ENCODE measurements at places on chromosomes 11 and 22.

DNA sequence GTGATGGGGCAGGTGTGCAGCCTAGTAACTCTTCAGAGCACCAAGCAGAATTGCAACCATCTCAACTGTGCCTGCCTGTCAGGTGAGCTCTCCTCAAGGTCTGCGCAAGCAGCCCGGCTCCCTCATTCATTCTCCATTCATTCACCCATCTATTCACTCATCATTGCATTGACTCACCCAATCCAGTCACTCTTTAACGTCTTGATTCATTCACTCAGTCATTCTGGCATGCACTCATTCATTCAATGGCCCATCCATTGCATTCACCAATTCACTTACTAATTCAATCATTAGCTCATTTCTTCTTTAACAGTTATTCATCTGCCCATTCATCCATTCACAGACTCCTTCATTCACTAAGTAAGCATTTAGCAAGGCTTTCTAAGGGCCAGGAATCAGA is 111.8 kb downstream of the PDE2A start:
- DNase-seq: no peak

DNA sequence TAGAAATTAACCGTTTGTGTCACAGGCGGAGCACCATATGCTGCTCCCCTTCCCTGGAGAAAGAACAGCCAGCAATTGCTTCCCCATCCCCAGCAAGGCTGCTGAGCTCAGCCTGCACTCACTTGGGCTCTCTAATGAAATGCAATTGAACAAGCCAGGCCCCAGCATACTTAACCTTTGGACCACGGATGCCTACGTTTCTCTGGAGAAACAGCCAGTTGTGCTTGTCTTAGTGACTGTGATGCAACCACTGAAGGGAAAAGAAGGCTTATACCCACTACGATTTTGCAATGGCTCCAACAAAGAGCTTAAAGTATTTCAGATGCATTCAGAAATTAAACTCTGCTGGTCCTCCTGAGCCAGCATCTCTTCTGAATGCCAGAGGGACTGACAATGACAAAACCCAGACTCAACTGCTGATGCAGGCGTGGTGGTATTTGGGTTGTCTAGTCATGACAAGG is 51.3 kb upstream of the SESN3 start:
- DNase-seq: no peak

DNA sequence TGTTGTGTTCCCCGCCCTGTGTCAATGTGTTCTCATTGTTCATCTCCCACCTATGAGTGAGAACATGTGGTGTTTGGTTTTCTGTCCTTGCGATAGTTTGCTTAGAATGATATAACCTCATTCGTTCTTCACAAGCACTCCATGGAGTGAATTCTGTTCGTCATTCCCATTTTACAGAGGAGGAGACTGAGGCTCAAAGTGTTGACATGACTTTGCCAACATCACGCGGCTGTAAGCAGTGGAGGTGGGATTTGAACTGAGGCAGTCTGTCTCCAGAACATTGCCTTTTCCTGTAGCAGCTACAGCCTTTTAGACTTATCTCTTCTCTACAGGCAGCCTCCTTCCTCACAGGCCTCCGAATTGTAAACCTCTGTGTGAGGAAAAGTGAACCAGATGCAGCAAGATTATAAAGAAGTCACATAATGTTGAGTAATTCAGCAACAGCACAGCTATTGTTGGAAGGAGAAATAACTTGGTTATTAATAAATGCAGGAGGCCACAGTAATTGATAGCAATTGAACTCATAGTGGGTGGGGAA is 74.6 kb downstream of the MYO18B start:
- no peak for DNase-seq

DNA sequence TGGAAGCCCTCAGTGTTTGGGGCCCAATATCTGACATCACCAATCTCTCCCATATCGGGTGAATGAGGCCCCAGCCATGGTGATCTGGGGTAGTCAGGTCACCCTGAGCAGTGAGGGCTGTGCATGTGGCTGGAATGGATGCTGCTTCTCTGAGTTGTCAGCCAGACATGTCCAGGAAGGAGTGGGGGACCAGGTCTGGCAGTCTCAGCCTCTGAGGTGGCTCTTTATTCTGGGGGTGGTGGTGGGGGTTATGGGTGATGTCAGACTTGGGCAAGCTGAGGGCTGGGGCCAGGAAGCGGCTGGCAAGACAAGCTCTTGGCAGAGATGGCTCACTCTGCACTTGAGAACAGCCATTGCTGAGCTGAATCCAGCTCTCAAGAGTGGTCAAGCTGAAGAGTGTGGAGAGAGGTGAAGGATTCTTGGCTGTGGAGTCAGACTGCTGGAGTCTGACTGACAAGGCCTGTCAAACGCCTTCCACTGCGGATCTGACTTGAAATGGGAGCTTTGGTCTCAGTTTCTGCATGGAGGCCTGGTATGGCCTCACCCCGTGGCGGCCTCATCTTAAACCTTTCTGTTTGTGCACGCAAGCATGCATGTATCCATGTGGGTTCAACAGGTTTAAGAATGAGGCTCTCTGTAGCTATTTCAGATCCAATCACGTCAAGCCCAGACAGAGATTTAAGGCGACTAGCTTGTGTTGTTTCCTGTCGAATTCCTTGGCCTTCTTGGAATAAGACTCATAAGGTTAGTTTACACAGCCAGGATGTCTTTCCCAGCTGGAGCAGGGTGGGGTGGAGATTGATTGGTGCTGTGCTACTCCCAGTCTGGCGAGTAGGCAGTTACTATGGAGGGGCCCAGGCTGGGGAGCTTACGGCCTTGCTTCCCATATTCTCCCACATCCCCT is 83.9 kb upstream of the TIMP3 start:
- DNase-seq: no peak

DNA sequence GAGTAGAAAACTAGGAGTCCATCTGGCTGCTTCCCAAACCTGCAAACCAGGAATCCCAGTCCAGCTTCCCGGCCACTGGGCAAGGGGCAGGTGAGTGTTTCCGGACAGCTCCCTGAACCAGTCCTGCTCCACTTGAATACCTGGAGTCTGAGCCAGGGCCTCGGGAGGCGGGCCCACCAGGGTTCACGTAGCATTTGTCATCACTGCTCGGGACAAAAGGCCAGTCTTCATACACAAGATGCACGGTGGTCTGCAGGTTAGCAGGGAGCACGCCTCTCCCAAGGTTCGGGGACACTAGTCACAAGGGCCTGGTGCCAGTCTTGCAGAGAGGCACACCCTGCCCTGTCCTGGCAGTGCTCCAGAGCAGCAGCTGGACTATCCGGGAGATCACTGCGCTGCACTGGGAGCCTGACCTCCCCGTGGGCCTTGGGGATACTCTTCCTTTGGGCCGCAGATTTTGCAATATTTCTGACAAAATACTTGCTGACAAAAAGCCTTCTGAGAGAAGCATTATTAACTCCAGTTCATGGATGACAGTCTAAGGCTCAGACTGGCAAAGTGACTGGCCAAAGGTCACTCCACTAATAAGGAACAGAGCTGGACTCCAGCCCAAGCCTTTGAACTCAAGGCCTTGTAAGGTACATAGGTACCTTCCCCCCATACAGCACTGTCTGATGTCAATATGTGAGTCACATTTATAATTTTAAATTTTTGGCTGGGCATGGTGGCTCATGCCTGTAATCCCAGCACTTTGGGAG is 25.1 kb downstream of the CD6 start:
- no peak for DNase-seq

DNA sequence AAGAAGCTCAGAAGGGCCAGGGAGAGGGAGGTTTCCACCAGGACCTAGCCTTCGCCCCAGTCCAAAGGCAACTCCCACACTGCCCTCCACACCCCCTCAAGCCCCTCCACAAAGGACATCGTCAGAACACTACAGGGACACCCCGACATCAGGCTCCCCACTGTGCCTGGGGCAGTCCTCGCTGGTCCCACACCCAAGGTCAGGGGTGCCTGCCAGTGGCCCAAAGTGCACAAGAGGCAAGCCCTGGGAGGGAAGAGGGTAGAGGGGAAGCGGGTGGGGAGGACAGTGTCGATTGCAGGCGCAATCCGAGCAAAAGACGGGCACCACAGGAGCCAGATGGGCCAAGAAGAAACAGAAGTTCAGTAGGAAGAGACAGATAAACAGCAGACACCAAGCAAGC is 35.6 kb upstream of the JAM3 start:
- DNase-seq: no peak

DNA sequence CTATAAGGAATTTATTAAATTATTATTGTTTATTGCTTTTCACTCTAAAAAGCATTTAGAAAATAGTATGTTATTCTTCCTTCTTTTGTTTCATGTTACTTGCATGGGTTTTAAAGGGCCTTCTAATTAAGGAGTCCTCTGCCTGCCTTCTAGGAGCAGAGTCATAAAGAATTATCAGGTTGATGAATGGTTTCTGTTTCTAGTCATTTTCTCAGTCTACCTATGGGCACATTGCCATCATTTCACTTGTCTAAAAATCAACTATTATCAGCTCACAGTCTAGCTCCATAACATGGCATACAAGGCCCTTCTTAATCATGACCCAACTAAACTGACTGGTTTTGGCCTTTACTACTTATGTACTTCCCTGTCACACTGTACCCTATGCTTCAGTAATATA is 16.2 kb downstream of the DYNC2H1 start:
- no peak for DNase-seq

- no peak for DNase-seq
These were observed 765 bp downstream of the RCOR2 start for GRCh38 chr11:63915961-63916836.

DNA sequence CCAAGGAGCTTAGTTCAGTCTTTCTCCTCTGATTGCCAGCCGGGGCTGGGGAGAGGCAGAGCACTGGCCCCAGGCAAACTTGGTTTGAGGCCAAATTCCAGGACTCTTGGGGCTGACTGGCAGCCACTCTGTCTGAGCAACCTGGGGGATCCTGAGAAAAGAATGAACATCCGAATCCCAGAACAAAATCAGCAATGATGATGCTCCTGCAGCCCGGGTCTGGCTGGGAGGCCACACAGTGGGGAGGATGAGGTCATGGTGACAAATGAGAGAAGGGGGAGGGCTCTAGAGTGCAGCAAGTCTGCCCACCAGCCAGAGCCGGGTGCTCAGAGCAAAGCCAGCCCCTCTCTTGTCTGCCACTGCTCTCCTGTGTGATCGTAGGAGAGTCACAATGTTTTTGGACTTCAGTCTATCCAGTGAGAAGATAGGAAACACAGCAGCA is 71.8 kb upstream of the PAX6 start:
- DNase-seq: no peak

DNA sequence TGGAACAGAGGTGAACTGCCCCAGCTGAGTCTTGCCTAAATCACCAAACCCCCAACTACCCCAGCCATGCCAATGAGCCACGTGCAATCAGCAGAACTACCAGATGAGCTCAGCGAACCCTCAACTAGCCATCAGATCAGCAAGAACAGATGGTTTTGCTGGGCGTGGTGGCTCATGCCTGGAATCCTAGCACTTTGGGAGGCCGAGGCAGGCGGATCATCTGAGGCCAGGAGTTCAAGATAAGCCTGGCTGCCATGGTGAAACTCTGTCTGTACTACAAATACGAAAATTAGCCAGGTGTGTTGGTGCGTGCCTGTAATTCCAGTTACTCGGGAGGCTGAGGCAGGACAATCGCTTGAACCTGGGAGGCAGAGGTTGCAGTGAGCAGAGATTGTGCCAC is 374.3 kb downstream of the NXPE2 start:
- DNase-seq: no peak

DNA sequence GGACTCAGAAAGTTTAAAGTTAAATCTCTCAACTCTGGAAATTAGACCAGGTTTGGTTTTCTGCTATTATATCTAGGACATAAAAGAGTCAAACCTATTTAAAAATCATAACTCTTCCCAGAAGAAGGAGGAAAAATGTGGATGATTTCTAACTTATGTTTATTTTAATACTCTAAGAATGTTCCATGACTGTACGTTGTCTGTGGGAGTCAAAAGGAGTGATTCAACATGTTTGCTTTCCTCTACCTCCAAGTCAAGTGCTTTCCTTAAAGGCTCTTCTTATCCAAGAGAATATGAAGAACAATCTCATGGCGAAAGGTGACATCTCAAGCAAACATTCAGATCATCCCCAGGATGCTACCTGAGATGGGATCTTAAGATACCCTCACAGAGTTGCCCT is 21.6 kb downstream of the OR51E1 start:
- no peak for DNase-seq

GRCh38 chr11:114929351-114930000 is 251.1 kb downstream of the NXPE2 start:
- no peak for DNase-seq

DNA sequence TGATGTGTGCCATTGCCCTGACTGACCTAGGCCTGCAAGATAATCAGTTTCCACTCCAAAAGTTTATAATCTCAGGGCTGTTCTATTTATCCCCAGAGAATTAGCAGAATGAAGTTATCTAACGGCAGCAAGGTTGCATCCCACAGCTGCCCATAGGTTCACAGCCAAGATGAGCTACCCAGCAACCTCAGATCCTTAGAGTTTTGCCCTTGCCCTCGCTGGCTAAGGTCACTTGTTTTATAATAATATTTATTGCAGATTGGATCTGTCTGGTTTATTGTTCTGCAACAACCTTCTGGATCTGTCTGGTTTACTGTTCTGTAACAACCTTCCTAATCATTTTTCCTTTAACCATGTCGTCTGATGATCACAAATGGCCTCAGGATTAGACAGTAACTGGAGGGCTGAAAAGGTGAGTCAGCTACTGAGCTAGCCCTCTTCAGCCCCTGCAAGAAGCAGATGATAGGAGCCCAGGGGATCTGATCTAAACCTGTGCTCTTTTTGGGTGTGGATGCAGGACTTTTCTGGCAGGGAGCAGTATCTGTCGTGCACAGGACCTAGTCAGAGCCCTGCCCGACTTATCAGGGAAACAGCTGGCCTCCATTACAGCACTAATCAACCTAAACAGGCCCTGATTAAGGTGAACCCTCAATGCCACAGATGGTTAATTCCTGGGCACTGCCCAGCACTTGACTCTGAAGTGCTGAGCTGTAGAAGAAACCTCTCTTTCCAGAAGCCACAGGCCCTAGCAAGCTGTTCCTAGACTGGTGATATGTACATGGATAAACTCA is 642.9 kb upstream of the KIRREL3 start:
- no peak for DNase-seq

- DNase-seq: no peak
These were observed 52.2 kb downstream of the PRDM10 start for GRCh38 chr11:129950101-129951091.

- peak; percentile 23 for DNase-seq
These were observed 728 bp downstream of the TBC1D22A start for GRCh38 chr22:46763051-46763705.

DNA sequence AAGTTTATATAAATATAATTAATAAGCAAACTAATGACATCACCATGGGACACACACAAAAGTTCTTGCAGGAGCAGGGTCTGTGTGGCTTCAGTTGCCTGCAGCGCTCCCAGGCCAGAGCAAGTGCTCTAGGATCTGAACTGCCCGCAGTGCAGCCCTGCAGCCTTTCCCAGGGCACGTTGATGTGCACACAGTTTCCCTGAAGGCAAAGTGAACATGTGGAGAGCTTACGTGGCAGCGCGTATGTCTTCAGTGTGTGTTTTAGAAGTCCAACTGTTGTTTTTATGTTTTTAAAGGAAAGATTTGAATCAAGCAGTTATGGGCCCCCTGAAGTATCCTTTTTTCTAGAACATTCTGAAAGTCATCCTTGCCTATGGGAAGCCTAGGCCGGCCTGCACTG is 1.2 kb upstream of the TIGD3 start:
- DNase-seq: no peak

- no peak for DNase-seq
These were observed 81.6 kb upstream of the SEPTIN5 start for GRCh38 chr22:19632668-19633148.

All from activated CD4-positive, alpha-beta T cell treated with anti-CD3 and anti-CD28 coated beads for 4 hours (primary cell).